ENCODE measurements at places on chromosomes 4 and X. TPM values are rescaled to one million over a fixed set of nuclear protein-coding genes. Genes with fewer than 3 reads are reported as not detected.

The MAP7D2 gene
- 0.13 TPM for total RNA-seq

DNA sequence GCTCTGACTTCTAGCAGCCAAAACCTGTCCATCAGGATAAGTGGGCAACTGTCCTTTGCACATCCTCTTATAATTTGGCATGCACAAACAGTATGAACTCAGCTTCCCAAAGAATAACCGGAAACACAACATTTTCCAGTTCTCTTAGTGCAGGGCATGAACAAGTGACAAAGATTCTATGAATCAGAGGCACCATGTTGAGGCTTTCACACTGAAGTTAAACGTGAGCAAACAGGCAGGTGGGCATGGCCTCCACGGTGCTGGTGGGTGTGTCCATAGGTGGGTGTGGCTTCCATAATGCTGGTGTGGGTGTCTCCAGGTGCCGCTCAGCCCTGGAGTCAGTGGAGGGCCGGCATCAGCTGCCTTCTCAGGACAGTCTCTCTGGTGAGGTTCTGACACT, 196.5 kb downstream of the SMIM20 start:
- no peak for DNase-seq

GRCh38 chr4:6372649-6373525, 99.5 kb downstream of the PPP2R2C start:
- peak; percentile 18 for DNase-seq

GRCh38 chrX:124829930-124830329, 483.6 kb downstream of the SH2D1A start:
- DNase-seq: no peak

DNA sequence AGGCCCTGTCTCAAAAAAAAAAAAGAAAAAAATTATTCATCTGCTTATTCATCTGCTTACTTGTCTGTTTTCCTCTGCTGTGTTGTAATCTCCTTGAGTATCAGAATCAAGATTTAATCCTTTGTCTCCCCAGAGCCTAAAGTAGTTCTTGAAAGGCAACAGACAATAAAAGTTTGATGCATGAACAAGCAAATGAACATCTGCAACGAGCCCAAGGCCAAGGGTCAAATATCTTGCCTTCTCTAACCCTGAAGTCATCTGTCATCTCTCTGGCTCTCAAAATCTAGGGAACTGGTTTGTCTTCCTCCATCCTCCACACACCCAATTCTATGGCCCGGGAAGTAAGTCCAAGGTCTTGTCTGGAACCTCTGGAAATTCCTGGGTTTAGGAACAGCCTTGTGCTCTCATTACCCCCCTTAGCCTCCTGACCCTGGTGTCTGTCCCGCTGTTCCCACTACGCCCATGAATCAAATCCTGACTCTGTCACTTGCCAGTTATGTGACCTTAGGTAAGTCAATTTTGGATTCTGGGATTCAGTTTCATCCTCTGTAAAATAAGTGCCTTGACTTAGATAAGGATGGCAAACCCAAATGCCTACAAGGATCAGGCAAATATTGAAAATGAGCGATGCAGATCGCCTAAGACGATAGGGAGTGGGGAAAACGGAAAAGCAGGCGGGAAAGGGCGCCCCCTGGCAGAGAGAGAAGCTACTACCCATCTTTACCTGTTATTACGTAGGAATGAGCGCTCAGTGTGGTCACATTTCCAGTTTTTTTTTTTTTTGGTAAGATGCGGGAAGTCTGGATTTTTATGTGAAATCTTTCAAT, 102.7 kb upstream of the DHX15 start:
- no peak for DNase-seq

- no peak for DNase-seq
Observed at GRCh38 chr4:47498899-47499298, 13.8 kb downstream of the ATP10D start.

DNA sequence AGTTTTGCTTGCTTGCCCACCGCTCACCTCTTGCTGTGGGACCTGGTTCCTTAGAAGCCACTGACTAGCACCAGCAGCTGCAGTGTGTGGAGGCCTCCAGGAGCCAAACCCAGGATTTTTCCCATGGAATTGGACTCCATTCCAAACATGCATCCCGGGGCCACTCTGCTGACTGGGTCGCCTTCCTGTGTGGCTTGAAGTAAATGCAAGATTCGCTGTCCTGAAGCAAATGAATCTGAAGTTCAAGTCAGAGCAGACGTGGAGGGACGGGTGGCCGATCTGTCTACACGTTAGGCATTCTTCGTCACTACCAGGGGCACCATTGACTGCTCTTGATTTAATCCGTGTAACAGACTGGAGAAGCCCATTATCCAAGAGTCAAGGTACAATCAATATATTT, 109.0 kb downstream of the SHOX start:
- no peak for DNase-seq

GRCh38 chr4:155228713-155229112, 20.3 kb downstream of the NPY2R start:
- DNase-seq: no peak

DNA sequence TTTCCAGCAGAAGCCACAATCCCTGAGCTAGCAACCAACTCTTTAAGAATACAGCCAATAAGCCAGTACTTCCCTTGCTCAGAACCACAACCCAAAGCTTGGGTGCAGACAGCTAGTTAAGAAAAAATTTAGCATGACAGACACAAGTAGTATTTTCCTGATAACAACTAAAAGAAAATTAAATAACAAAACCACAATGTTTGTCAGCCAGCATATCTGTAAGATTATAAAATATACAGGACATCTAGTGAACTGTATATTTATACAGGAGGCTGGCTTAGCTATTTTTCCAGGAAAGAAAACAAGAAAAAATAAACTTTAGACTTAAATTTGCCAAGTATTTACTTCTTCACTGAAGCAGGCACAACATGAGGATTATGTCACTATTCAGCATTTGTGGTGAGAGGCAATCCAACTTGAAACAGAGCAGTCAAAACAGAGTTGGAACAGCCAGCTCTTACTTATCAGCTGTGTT, 6.6 kb downstream of the PF4V1 start:
- no peak for DNase-seq

Data from gastrocnemius medialis (tissue), 4 donors.